ENCODE measurements at places on chromosomes 4 and X. TPM values are rescaled to one million over a fixed set of nuclear protein-coding genes. Genes with fewer than 3 reads are reported as not detected.

- H3K4me1 ChIP-seq = no peaks in the 10 kb centered on the region
- no peaks in the 10 kb centered on the region for H3K36me3 ChIP-seq
- H3K27me3 ChIP-seq = no peaks in the 10 kb centered on the region
- H3K27ac ChIP-seq = no peak overlapping the region
- no peak for DNase-seq
Measured at GRCh38 chrX:56120242-56120641, 111.9 kb upstream of the KLF8 start.

- H3K4me3 ChIP-seq = no peak overlapping the region
- H3K36me3 ChIP-seq = no peaks in the 10 kb centered on the region
- DNase-seq = no peak
Measured at GRCh38 chr4:89382439-89382838, 74.8 kb upstream of the GPRIN3 start.

MAGEE2 gene
- total RNA-seq = not detected

GRCh38 chrX:6981718-6982406, 165.7 kb upstream of the STS start:
- no peak overlapping the region for H3K4me3 ChIP-seq
- no peaks in the 10 kb centered on the region for H3K36me3 ChIP-seq
- DNase-seq = no peak
- H3K4me1 ChIP-seq = no peaks in the 10 kb centered on the region
- no peak overlapping the region for H3K27ac ChIP-seq
- H3K27me3 ChIP-seq = no peaks in the 10 kb centered on the region

DNA sequence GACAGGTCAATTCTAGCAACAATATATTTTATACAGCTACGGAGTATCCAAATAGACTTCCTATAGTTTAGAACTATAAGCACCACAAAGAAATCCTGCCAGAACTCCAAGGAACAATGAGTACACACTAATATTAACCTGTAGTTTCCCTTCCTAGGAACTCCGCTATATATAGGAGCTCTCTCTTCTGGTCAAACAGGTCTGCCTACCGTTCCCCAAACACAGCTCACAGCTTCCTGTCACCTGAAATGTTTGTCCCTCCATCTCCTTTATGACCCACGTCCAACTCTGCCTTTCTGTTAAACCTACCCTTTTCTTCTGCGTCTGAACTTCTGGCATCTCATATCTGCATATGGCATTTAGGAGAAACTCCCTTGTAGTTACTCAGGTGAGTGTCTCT, 10.5 kb upstream of the GJB1 start:
- no peaks in the 10 kb centered on the region for H3K36me3 ChIP-seq
- H3K4me3 ChIP-seq = no peak overlapping the region
- DNase-seq = no peak
- H3K27me3 ChIP-seq = no peaks in the 10 kb centered on the region
- no peaks in the 10 kb centered on the region for H3K4me1 ChIP-seq

DNA sequence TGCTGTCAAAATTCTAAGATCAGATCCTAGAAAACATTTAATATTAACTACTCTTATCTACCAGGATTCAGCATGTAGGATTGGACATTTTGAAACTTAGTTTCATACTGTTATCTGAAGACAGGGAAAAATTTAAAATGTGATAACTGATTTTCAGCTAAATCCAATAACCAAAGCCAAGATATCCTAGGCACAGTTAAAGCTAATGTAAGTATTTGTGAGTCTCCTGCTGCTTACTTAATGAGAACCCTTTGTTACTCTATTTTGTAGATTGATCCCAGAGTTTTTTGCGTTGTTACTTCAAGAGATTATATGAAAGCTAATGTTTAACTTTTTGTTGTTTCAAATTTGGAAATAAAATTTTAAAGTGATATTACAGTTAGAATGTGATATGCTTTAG, 2.0 kb downstream of the CPE start:
- peaks cover 24% of the 10 kb centered on the region for H3K4me1 ChIP-seq
- no peaks in the 10 kb centered on the region for H3K36me3 ChIP-seq
- no peak overlapping the region for H3K27ac ChIP-seq
- peaks cover 5% of the 10 kb centered on the region for H3K27me3 ChIP-seq
- DNase-seq = no peak

PGK1 gene
- 147 TPM for total RNA-seq

DNA sequence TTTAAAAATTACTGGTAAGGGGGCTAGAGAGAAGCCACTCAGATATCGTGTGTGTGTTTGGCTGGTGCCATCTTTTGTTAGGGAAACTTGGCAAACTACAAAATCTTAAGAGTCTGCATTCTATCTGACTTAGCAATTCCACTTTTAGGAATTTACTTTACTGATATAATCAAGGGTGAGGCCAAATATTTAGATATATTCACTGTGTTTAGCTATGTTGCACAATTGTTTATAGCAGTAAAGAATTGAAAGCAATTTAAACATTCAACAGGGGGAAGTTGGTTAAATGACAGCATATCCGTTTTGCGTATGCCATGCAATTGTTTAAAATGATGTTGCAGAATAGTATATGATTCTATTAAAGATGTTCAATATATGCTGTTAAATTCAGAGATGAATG, 6.4 kb upstream of the HERC3 start:
- no peak overlapping the region for H3K4me3 ChIP-seq
- H3K27me3 ChIP-seq = no peaks in the 10 kb centered on the region
- peaks cover 2% of the 10 kb centered on the region for H3K4me1 ChIP-seq
- DNase-seq = no peak
- no peak overlapping the region for H3K27ac ChIP-seq

NEIL3 gene
- 1.8 TPM for total RNA-seq

DNA sequence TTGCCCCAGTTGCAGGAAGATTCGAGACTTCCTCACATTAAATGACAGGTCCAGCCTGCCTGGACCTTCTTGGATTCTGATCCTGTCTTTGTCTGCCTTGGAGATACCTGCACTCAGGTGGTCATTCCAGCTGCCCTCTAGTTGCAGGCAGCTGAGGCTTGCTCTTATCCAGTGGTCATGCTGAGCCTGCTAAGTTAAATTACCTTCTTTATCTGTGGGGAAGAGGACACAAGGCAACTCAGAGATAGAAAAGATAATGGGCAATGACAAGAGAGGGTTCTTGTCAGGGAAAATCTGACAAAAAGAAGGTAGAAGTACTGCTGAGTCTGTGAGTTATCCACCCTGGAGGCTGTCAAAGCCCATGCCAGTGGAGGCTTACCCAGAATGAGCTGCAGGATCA, 401.4 kb downstream of the MID1IP1 start:
- no peaks in the 10 kb centered on the region for H3K27me3 ChIP-seq
- no peak overlapping the region for H3K27ac ChIP-seq
- H3K4me3 ChIP-seq = no peak overlapping the region
- no peak for DNase-seq

All from suprapubic skin (tissue), 4 donors.